ENCODE measurements at places on chromosomes 5 and 9.

DNA sequence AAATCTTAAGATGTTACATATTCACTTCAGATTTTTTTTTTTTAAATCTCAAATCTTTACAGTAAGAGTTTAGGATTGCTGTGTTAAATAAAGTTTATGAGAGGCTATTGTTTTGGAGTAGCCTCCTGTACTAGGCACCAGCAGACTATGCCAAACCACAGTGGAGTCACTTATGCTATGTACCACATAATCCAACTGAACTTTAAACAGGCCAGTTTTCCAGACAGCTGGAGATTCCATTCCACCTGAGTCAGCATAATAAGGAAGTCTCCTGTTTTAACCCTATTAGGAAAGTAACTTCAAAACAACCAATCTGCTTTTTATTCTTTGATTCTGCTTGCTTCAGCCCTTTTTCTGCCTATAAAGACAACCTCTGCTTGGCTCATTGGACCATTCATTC, 205.2 kb downstream of the CSNK1G3 start:
- no peak for DNase-seq

DNA sequence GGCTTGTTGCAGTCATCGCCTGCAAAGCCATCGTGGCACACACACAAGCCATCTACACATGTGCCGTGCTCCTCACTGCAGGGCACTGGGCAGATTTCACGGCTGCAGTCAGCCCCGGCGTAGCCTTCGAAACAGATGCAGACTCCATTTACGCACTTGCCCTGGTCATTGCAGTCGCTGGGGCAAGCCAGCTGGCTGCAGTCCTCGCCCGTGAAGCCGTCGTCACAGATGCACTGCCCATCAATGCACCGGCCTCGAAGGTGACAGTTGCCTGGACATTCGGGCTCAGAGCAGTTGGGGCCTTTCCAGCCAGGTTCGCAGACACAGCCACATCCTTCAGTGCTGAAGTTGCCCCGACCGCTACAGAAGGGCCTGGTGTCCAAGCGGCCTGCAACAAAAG, 31.1 kb downstream of the TNC start:
- no peak for DNase-seq

- DNase-seq, result no peak
Measured at GRCh38 chr5:36641431-36641830, 35.0 kb downstream of the SLC1A3 start.

DNA sequence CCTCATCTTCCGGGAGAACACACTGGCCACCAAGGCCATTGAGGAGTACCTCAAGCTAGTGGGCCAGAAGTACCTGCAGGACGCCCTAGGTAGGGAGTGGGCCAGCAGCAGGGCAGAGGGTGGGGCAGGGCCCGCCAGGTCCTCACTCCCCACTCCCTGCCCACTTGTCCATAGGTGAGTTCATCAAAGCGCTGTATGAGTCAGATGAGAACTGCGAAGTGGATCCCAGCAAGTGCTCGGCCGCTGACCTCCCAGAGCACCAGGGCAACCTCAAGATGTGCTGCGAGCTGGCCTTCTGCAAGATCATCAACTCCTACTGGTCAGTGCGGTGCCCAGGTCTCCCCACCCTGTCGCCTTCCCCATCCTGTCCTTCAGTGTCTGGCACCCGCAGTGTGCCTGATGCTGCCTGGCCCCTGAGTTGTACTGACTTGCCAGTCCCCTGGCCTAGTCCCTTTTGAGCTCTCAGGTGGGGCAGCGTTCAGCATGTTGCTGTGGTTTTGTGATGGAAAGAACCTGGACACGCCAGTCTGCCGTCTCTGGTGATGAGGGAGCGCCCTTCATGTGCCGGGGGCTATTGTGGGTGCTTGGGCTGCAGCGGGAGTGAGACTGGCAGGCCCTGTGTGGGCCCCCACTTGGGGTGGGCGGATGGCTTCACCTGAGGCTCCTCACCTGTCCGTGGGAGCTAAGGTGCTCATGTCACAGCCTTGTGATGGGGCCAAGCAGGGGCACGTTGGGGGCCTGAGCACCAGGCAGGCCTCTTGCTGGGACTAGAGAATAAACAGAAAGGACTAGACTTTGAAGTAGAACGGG, 112.3 kb downstream of the DAB2IP start:
- DNase-seq, result no peak

- DNase-seq, result no peak
Measured at GRCh38 chr5:154273028-154273617, 82.6 kb downstream of the GALNT10 start.

- peak; percentile 100 for DNase-seq
Measured at GRCh38 chr9:98101868-98102273, 17.2 kb downstream of the TRIM14 start.

- DNase-seq, result peak; percentile 73
Measured at GRCh38 chr5:95817430-95817829, 5.1 kb downstream of the GLRX start.

DNA sequence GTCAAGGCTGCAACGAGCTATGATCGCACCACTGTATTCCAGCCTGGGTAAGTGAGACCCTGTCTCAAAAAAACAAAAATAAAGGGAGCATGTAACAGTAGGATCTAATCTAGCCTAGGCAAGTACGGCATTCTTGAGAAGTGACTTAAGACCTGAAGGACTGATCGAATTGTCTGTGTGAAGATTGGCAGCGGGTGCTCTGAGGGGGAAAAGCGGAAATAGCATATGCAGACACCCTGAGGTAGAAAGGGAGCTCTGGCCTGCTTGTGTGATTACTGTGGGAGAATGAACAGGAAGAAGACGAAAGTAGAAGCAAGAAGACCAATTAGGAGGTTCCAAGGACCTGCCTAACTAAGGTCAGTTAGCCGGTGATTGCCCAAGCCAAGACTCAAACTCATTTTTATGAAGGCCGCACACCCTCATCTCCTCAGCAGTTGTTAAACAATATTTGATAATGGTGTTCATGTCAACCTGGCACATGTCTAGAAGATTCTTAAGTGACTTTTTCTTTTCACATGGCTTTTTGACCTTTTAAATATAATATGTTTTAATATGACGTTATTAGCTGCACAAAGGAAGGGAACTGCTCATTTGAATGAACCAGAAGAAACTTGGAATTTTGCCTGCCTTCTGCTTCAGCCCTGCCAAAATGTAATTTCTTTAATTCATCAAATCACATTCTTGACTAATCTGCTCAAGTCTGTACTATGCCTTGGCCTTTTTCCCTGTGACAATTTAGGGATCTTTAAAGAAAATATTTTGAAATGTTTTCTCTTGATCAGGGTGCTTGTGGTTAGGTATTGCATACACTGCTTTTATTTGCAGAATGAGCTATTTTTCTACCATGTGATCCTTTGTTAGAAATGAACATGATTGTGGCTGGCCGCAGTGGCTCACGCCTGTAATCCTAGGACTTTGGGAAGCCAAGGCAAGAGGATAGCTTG, 289.2 kb upstream of the DMRT1 start:
- no peak for DNase-seq

DNA sequence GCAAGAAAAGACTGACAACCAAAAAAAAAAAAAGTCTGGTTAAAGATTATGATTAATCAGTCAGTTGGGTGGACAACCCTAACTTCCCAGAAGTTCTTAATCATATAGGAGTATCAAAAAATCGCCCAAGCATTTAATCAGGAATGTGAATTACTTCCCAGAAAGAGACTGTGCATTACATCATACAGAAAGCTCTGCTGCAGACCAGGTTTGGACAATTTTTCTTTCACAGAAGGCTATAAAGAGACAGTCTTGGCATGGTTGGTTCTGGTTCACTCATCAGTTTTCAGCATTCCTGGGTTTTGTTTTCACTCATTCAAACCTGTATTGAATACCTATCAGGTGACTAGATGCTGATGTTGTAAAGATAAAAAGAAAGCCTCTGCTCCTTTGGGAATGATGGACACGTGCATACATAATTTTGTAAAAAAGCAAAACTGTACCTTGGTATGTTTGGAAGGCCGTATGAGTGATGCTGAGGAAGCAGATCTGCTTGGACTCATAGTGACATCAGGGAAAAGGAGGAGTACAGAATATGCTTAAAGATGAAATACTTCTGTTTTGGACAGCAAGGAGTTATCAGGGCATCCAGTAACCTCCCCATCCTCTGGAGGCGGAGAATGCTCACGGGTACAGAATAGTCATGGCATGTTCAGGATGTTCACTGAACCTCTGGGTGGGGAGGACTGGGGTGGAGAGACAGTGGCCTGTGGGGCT, 178.4 kb downstream of the GNA14 start:
- no peak for DNase-seq

GRCh38 chr5:124397317-124397716, 349.1 kb downstream of the ZNF608 start:
- no peak for DNase-seq

- DNase-seq, result no peak
Measured at GRCh38 chr9:76215066-76215465, 179.2 kb downstream of the RFK start.

DNA sequence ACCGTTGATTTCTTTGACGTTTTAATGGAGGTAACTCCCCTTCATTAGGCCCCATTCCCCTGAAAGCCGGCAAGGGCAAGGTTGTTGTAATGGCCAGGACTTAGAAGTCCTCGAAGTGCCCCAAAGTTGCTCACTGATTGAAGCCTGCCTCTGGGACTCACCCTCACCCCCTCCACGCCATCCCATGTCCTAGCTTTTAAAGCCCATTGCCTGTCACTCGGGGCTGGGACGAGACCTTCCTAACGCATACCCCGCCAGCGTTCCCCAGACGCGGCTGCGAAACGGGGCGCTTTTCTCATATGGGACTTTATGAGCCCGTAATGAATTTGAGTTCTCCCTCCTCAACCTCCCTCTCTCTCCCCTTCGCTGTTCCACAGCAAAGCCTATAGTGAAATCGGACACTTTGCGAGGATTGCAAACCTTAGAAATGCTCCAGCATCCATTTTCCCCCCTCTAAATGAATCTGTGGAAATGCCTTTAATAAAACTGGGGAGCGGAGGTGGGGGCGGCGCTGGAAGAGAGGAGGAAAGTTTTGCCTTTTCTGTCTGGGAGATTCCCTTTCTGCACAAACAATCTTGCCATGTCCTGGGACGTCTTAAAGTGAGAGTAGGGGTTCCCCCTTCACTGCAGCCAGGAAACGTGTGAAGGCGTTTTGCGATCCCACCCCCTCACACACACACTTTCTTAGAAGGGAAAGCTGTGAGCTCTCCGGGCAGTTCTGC, 1.5 kb downstream of the PAPPA start:
- DNase-seq, result no peak

DNA sequence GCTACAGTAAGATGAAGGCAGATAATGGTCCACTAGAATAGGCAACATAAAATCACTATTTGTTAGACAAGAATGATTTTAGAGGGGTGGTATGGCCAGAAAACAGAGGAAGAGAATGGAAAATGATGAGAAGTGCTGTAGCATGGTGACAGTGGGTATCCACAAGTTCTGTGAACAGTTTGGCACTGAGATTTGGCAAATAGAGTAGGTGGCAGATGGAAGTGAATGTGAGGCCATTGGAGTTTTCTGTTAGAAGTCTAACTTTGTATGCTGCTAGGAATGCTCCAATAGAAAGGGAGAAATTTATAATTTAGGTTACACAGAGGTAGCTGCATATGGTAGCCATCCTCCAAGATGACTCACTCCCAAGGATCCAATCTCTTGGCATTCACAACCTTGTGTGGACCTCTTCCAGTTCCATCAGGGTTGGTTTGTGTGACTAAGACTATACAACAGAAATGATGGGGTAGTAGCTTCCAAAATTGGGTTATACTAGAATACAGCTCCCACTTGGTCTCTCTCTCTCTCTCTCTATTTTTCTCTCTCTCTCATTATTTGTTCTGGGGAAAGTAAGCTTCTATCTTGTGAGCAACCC, 646.9 kb upstream of the ZNF608 start:
- DNase-seq, result no peak

DNA sequence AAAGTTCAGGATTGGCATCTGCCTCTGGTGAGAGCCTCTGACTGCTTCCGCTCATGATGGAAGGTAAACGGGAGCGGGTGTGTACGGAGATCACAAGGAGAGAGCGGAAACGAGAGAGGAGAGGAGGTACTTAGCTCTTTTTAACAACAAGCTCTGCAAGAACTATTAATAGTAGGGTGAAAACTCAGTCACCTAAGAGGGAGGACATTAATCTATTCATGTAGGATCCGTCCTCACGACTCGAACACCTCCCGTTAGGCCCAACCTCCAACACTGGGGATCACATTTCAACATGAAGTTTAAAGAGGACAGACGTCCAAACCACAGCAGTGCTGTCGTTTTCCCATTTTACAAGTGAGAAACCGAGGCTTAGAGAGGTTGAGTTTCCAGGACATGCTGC, 173.7 kb downstream of the SLC28A3 start:
- DNase-seq, result no peak

DNA sequence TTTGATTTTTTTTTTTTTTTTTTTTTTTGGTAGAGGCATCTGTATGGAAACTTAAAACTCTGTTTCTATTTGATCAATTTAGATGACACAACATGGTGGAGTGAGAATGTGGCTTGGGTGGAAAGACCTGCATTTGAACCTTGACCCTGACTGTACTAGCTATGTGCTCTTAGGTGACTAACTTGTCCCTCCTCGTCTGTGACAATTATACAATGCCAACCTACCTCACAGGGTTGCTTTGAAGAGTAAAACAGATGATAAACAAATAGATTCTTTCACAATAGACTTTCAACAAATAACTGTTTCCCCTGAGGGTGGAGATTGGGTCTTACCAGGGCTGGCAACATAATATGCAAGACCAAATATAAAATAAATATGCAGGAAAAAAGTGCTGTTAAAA, 109.3 kb downstream of the CRB2 start:
- no peak for DNase-seq

DNA sequence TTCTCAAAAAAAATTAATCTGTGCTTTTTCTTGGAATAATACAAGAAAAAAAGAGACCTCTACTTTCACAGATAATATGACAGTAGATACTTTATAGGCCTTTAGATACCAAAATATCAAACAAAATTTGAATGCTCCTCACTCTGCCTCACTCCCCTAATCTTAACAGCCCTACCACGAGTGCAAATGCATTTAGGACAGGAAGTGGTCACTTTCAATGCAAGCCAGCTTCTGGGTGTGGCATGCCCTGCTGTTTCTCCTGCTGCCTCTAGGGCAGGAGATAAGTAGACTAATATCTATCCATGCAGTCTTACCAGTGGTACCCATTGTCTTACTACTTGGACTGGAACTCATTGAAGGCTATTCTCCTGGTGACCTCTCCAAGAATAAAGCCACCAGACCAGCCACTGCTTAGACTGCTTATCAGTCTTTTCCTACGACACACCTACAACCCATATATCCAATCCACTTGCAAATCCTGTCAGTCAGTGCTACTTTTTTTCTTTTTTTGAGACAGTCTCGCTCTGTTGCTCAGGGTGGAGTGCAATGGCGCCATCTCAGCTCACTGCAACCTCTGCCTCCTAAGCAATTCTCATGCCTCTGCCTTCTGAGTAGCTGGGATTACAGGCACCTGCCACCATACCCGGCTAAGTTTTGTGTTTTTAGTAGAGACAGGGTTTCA, 23.0 kb downstream of the FRRS1L start:
- no peak for DNase-seq

- no peak for DNase-seq
Measured at GRCh38 chr9:2281031-2281802, 266.1 kb downstream of the SMARCA2 start.

DNA sequence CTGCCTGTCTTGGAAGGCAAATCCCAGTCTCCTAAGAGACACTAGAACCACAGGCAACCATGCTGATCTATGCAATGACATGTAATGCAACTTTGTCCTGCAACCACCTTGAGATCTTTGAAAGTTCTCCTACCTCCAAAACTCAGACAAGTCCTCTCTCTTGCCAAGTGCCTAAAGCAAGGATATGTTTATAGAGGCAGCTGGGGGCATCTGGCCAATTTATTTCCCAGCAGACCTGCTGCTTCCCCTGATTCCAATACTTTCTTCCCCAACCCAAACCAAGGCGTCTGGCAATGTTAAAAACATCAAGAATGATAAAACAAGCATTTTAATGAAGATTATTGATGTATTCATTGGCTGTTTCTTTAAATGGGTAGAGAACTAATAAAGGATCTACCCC, 138.4 kb downstream of the DOCK8 start:
- no peak for DNase-seq

GRCh38 chr5:124536333-124536732, 210.1 kb downstream of the ZNF608 start:
- no peak for DNase-seq

Measured in T-helper 2 cell (primary cell).